Chondrocyte (in vitro differentiated cells): ENCODE measurements at places on chromosomes 2 and 18.

DNA sequence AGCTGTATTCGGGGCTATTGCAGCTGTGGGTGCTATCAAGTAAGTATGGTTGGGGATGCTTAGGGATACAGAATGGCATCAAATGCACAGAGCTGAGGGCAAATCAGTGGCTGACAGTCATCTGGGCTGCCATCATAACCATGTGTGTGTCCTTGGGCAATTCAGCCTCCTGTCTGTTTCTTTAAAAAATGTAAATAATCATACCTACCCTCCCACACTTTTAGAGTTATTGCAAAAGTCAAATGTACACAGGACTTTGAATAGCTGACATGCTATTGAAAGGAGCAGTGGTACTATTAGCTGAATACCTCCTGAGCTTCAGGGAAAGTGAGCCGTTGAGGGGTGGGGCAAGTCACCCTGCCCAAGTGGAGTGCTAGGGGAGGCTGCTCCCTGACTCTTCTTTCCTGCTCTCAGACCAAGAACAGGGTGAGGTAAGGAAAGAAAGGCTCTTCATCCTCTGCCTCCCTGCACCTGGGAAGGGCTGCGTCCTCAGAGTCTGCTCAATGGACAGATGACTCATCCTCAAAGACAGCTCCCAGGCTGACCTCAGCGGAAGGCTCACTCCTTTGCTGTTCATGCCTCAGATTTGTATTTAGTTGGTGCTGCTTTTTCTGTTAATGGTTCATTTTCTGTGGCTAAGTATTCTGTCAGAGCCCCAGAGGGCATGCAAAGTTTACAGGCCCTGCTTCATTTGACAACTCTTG, 54.9 kb upstream of the BZW1 start:
- DNase-seq, result no peak

DNA sequence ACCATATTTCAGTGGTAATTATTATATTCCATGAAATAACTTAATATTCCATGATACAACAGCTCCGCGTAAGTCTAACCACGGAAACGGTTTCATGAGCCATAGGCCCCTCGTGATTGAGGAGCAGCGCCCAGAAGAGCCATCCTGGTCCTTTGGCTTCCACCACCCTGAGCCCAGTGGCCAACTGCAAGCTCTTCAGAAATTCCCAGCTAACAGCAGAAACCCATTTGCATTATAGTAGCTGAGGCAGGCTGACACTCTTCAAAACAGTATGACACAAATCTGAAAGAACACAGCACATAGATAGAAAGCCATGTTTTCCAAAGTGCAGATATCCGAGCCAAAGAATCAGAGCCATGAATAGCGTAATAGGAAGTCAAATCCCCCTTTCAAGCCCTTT, 120.9 kb upstream of the NFATC1 start:
- DNase-seq, result no peak

DNA sequence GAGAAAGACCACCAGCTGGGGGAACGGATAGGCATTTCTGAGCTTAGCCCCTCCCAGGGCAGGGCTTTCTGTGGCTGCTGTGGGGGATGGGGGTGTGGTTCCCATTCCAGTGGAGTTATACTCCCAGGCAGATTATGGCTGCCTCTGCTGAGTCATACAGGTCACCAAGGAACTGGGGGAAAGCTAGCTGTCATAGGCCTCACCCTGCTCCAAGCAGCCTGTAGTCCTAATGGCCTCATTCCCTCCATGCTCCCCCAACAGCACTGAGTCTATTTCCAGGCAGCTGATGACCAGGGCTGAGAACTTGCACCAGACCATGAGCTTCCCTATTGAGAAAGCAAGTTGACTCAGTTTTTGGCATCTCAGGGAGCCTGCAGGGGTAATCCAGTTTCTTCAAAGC, 87.1 kb downstream of the GPR39 start:
- DNase-seq, result no peak

DNA sequence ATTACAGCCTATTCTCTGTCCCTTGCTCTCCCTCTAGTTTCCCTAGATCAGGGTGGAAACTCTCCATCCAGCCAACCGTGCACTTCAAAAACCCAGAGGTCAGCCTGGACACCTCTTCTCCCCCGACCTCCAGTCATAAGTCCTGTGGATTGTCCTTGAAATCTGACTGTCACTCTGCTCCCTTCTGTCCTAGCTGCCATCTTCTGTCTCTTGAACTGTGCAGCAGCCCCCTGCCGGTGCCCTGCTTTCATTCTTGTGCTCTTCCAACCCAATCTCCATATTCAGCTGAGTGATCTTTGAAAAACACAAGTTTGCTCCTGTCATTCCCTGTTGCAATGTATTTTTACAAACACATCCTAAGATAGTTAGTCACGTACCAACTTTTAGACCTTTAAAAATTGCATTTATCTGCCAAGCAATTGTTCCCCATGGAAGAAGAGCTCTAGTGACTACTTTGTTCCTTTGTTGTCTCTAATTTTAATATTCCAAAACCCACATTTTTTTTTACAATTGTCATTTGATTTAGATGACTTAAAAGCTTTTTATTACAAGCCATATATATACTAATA, 254.3 kb downstream of the CAMKMT start:
- no peak for DNase-seq

- no peak for DNase-seq
Observed at GRCh38 chr2:201643216-201643890, at the start of gene TMEM237. TSS of gene TMEM237 (minus strand) at chr2:201643503. CDS start at chr2:201643400, 103 bp downstream.

GRCh38 chr2:22887845-22888244, 497.1 kb upstream of the KLHL29 start:
- no peak for DNase-seq

DNA sequence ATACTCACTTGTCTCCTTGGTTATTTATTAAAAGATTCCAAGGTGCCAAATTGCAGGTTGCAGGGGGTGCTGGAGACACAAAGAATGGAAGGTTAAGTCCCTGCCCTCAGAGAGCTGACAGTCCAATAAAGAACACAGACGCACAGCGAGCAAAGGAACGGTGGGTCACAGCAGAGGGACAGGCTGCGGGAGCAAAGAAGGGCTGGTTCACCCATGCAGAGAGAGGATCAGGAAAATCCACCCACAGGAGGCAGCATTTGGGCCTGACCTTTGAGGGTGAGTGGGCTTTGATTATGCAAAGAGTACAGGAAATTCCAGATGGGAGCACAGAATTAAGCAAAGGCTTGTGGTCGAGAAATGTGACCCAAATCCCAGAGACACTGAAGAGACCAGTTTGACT, 45.0 kb downstream of the ZBTB7C start:
- DNase-seq, result no peak

- DNase-seq, result no peak
Observed at GRCh38 chr18:45102126-45102525, 421.4 kb downstream of the SETBP1 start.

- DNase-seq, result no peak
Observed at GRCh38 chr18:52567360-52567759, 227.4 kb downstream of the DCC start.

DNA sequence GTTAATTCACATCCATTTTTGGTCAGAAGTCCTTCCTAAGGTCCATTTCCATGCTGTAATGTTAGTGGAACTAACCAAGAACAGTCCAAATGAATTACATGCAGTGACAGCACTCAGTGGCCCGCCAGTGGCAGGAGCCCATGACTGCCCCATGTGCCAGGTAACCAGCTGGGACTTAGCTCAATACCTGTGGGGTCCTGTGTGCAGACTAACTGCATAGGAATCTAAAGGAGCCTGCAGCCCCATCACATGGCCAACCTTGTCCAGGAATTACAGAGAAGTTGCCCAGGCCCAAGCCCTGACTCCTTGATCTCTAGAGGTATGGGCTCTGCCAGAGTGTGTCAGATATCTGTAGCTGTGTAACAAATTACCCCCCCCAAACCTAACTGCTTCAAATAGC, 35.4 kb upstream of the GPR17 start:
- peak; percentile 53 for DNase-seq

DNA sequence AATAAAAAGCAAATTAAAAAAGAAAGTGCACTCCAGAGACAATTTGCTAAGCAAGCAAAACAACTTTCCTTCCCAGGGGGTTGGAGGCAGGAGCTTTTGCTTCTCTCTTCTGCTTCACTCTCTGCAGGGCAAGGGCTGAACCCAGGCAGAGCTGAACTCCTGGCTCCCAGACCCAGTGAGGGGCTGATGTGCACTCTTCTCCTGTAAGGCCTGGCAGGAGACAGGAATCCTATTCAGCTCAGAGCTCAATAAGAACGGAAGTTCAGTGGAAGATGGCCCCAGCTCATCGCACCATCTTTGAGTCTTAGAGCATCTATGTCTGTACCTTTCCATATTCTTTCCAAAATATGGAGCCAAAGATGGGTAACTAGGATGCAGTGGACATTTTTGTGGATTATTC, 29.1 kb downstream of the CIB4 start:
- DNase-seq, result no peak

DNA sequence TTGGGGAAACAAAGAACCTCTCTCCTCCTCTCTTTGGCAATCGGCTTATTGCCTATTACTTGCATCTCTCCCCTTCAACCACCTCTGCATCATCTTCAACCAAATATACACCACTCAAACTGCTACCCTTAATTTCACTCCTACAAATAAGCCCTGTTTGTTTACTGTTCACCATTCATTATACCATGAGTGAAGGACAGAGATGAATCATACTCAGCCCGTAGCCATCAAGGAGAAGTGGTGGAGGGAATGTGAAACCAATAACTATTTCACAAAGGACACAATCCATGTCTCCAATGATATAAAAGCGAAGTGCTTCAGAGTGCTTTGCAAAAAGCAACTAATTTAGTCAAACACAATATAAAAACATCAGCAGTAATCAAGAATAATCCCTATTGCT, 76.8 kb downstream of the CACNB4 start:
- no peak for DNase-seq

- no peak for DNase-seq
Observed at GRCh38 chr18:25334588-25334987, 17.4 kb downstream of the ZNF521 start.
